ENCODE measurements at places on chromosomes 3 and 15. TPM values are rescaled to one million over a fixed set of nuclear protein-coding genes. Genes with fewer than 3 reads are reported as not detected.

DNA sequence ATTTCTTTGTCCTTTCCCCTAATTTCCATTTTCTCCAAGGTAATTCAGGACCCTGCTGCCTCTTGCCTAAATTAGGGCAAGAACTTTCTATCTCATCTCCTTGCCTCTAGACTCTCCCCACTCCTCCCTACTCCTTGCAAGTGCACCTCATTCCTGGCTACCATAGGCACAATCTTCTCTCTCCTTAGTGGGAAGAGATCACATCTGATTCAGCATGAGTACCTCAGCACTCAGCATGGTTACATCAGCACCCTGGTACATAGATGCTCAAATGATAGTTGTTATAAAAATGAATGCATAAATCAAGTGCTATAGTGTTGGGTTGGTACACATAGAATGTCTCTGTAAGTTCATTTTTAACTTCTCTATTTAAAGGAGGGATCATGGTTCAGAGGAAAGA is 313.4 kb upstream of the RASGRP1 start:
- DNase-seq, result no peak

GRCh38 chr15:80093854-80094418 is 34.5 kb downstream of the ZFAND6 start:
- no peak for DNase-seq

Gene GOLGA6L4
- total RNA-seq, result 4.0 TPM

Gene CLRN1
- total RNA-seq, result not detected

Gene DNAH12
- 0.73 TPM for total RNA-seq

GRCh38 chr3:89227218-89227617 is 119.8 kb downstream of the EPHA3 start:
- no peak for DNase-seq

DNA sequence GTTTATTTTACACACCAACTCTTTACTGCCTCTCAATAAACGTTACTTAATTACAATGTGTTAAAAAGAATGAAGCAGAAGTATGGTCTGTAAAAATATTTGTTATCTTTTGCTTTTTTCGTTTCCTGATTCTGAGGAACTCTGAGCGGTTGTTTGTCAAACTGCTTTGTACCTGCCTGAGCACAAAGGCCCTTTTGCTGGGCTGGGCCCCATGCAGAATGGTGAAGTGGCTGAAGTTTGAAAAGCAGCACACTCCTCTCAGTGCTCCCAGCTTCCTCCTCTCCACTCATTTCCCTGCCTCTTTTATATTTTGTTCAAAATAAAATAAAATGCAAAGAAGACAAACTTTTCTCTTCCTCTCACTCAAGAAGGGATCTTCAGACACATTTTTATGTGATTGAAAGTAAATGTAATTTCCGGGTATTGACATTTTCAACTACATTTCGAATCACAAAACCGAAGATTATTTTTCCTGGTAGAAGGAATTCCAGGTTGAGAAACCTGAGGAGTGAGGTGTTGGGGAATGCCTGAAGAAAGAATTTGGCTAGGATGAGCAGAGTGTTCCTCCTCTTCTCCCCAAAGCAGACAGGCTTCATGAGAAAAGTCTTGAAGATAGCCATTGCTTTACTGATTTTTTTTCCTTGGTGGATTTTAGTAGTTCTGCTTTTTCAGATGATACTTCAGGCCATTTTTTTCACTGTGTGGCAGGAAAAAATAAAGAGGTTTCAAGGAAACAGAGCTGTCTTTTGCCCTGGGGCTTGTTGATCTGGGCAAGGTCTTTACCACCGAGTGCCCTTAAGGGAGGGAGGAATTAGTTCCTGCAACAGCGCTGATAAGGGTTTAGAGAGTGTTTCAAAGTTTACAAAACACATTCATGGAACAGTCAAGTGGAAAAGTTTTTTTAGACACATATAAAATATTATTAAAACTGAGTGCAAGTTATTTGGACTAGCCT is 229.8 kb downstream of the NFKBIZ start:
- no peak for DNase-seq

Gene NOX5
- total RNA-seq, result not detected

Gene SH3GL3
- total RNA-seq, result not detected

DNA sequence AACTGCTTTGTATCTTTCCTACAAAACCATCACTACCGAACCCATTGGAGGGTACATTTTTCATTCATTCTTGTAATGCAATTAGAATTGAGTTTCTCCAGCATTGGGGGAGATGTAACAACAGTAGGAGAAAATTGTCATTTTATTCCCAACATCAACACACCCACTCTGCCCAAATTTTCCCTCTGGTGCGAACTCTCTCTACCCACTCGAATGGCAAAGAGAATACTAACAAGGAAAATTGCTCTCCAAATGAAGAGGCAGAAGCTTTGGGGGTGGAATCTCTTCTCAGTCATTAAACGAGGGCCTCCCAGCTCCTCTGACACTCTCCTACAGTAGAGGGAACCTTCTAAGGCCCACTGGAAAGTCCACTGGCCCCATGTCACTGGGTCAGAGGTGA is 135.7 kb downstream of the MEGF11 start:
- no peak for DNase-seq

Gene BCL2A1
- total RNA-seq, result 0.64 TPM

Gene SLC9C1
- total RNA-seq, result not detected

Gene PAQR9
- total RNA-seq, result not detected

- DNase-seq, result no peak
These were observed 127.9 kb downstream of the SLC9A9 start for GRCh38 chr3:143720381-143720780.

Gene NPAP1
- not detected for total RNA-seq

DNA sequence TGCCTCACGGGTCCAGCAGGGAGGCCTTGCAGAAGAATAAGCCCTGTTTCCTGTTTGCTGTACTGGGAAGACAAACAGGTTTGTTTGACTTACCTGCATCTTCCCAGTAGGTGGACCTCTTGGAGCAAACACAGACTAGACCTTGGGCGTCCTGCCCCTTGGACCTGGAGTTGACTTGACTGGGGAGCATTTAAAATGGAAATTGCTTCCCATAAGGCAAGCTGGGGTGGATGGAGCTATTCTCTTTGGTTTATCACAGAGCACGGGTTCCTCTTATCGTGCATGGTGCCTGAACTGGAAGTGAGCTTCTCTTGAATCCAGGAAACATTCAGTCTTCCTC is 151.4 kb downstream of the RPLP1 start:
- DNase-seq, result peak; percentile 38

DNA sequence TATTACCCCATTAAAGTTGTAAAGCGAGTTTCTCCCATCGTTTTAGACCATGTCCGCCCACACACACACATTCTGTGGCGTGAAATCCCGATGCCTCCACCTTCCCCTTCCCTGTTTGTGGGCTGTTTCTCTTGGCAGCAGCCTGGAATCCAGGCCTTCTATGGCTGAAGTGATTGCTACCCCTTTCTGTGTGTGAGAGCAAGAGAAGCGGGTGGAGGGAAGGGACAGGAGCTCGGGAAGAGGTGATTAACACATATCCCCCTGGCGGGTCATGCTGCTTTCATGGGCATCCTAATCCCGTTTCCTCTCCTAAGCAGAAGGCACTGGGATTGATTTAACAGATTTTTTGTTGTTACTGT is 283.8 kb upstream of the RGMA start:
- DNase-seq, result no peak

Gene SLC28A1
- total RNA-seq, result not detected

GRCh38 chr3:8490079-8490552 is 11.5 kb upstream of the LMCD1 start:
- DNase-seq, result no peak

- DNase-seq, result no peak
These were observed 82.2 kb upstream of the SLC25A26 start for GRCh38 chr3:66138336-66139313.

DNA sequence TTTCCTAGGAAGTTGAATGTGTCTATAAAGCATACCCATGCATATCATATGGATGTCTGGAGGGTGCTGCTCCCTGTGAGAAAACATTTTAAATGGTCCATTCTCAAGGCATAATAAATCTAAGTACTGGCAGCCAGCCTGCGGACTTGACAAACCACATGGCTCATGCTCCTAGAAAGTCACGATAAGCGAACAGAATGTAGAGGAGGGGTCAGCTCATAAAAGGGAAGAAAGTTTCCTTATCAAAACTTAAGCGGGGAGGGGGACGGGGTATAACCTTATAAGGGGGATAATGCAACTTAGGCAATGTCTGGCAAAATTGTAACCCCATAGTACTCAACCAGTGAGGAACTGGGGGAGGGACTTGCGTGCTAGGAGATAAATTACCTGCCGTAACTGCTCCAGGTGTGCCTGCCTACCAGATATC is 159.8 kb upstream of the LMCD1 start:
- no peak for DNase-seq

- no peak for DNase-seq
These were observed 59.1 kb upstream of the ALDH1A3 start for GRCh38 chr15:100820528-100820927.

Gene C2CD4A
- not detected for total RNA-seq

DNA sequence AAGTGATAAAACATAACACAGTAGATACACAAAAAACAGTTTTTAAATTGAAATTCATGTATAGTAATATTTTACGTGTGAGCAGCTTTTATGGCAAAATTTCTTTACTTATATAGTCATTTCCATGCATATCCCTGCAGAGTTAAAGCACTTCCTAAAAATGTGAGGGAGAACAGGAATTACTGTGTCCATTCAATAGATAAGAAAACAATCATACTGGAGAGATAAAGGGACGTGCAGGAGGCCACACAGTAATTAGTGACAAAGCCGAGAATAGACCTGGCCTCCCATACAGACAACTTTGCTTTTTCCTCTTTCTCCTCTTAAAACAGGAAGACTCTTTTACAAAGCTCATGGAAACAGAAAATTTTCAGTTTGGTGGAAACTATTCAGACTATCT is 247.5 kb downstream of the CDIN1 start:
- no peak for DNase-seq

Gene ALDH1L1
- total RNA-seq, result 7.9 TPM

DNA sequence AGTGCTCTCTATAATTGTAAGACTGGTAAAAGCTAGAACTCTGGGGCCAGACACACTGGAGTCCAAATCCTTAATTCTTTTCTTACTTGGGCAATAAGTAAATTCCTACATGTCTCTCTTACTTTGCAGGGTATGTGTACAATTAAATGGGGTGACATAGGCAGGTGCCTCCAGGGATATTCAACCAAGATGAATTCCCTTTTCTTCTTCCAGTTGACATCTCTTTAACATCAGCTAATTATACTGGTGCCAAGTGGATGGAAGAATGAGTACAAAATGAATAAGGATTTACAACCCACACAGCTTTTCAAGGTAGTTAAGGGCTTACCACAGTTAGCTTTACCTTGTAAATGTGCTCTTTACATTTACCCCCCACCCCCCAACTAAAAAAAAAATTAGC is 295.5 kb upstream of the GADL1 start:
- DNase-seq, result no peak

DNA sequence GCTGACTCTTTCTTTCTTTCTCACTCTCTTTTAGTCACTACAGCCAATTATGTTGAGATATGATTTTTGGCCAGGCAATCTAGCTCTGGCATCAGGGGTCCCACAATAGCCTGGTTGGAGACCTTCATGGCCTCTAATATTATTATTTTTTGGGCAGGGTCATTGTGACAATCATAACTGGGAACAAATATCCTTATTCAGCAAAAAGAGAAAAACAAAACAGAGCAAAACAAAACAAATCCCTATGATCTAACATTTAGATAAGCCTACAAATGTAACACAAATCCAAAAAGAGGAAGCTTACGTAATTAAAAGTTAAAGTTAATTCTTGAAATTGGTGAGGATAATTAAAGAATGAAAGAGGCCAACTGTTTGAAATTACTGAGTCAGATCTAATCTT is 640.0 kb downstream of the TUSC7 start:
- DNase-seq, result no peak

- no peak for DNase-seq
These were observed 82.5 kb downstream of the RFTN1 start for GRCh38 chr3:16430717-16431630.

Gene KIF23
- 2.7 TPM for total RNA-seq

GRCh38 chr3:21673393-21673792 is 77.6 kb downstream of the ZNF385D start:
- no peak for DNase-seq

DNA sequence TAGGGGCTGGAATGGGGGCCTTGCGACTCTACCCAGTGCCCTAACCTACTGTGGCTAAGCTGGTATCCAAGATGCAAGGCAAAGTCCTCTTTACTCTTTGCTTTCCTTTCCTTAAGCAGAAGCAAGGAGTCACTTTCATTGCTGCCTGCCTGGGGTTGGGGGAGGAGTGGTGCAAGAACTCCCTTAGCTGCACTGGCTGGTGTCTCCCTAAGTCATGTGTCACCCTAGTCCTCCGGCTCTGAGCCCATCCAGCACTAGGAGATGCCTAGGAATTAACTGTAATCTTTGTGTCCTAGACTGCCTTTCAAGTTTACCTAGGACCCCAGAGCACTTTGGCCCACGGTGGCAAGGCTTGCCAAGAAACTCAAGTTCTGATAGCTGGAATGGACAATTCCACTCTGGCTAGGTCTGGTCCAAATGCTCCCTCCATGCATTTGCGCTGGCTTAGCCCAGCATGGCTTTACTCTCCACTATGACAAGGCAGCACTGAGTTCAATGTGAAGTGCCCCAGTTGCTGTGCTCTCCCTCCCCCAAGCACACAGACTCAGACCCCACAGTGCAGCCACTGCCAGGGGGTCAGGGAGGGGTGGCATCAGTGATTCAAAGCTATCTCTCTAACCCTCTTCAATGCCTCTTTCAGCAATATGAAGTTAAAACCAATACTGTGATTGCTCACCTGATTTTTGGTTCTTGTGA is 58.7 kb downstream of the ESYT3 start:
- DNase-seq, result no peak

All from suprapubic skin (tissue), 4 donors.